Fibroblast of skin of left quadriceps (primary cell): ENCODE measurements at places on chromosomes 6 and 20.

DNA sequence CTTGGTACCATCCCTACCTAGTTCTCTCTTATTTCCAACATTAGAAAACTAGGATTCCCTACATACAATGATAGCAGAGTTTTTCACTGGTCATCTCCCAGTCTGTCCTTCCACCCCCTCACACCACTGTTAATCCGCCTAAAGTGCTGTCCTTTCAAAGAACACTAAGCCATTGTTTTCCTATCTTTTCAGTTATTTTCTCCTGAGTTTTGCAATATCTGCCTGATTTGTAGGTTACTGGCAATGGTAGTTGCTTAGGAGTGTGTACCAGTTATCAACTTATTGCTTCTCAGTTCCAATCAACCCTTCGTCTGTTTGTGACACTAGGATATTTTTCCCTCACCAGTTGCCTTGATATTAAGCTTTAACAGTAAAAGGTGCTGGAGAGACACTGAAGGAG, 135.0 kb downstream of the EPM2A start:
- DNase-seq, result no peak

- DNase-seq, result no peak
Observed at GRCh38 chr6:53566755-53567154, 21.9 kb upstream of the GCLC start.

DNA sequence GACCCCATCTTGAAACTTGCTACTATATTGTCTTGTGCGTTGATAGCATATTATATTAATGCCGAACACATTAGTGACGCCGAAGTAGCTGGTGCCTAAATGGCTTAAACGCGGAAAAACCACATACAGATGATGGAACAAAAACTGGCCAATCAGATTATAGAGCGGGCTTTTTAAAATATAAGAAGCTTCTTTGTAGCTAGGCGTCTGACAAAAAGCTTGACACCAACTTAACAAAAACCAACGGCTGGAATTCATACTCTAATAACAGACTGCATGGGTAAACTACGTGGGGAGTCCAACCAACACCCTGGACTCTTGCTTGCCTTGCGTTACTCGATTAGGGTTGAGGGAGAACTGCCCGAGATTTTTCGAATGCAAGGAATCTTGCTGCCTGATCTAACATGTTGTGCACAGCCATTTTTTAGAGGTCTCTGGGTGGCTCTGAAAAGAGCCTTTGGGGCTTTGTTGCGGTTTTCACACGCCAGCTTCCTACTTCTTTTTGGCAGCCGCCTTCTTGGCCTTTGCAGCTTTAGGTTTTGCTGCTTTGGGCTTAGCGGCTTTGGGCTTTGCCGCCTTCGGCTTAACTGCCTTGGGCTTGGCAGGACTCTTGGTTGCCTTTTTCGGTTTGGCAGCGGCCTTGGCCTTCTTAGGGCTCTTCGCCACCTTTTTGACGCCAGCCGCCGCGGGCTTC, 45.7 kb downstream of the OR2B2 start:
- DNase-seq, result peak; percentile 61

DNA sequence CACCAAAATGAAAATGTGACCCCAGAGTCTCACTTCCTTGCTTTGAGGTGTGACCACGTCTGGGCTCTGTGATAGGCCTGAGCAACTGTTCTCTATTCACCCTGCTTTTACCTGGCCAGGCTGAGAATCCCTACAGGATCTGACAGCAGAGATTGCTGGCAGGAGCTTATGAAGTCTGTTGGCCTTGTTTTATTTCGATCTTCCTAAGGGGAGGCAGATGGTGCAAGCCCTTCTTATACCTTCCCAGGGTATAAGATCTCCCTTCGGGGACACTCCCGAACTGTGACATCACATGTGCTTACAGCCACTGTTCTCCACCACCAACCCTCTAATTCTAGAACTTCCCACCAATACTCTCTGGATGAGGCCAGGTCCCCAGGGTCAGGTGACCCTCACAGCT, 26.8 kb downstream of the MYT1 start:
- DNase-seq, result no peak

- no peak for DNase-seq
Observed at GRCh38 chr20:19911810-19912382, 105.3 kb upstream of the NAA20 start.

- DNase-seq, result no peak
Observed at GRCh38 chr6:151101161-151101815, 138.5 kb upstream of the AKAP12 start.

- no peak for DNase-seq
Observed at GRCh38 chr20:51062065-51062464, 39.2 kb upstream of the KCNG1 start.

DNA sequence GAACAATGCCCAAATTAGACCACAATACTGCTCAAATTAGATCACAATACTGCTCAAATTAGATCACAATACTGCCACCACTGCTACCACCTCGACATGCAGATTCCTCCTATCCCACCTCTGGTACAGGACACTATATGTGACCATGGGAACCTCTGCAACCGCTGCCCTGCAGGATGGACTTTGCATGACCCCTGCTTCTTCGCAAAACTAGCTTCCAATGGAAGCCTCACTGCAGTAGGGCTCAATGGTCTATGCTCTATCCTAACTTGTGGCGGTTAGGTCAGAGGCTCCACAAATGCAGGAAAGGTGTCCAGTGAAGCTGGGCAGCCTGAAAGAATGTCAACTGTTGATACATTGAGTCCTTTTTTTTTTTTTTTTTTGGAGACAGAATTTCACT, 7.8 kb upstream of the TXNDC5 start:
- no peak for DNase-seq

- no peak for DNase-seq
Observed at GRCh38 chr6:149823013-149823412, 41.1 kb downstream of the LRP11 start.

DNA sequence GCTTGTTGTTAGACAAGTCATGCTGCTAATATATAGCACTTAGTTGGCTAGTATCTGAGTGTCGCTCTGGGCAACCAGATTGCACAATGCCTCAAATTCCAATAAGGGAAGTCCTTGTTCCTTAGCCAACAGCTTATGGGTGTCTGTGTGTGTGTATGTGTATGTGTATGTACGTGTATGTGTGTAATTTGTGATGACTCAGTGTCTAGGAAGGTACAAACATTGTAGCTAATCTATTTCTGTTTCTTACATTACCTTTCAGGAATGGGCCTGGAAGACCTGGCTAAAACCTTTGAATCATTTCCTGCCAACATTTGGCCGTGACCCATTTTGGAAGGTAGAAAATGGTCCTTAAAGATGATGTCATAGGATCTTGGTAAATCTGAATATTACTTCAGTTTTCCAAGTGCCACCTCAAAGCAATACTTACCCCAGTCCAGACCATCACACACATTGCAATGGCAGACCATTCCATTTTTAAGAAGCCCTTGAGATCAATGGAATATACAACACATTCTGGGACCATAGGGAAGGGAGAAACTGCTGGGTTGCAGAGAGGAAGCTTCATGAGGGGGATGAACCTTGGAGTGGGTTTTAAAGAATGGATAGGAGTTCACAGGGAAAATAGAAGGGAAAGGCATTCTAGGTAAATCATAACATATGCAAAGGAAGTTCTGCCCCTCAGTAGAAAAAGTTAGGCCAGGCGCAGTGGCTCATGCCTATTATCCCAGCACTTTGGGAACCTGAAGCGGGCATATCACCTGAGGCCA, 25.1 kb downstream of the NEDD9 start:
- DNase-seq, result peak; percentile 97

DNA sequence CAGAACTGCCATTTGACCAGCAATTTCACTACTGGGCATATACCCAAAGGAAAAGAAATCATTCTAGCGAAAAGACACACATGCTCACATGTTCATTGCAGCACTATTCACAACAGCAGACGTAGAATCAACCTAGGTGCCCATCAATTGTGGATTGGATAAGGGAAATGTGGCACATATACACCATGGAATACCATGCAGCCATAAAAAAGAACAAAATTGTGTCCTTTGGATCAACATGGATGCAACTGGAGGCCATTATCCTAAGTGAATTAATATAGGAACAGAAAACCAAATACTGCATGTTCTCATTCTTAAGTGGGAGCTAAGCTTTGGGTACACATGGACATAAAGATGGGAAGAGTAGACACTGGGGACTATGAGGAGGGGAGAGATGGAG, 16.1 kb downstream of the RAET1E start:
- DNase-seq, result no peak

DNA sequence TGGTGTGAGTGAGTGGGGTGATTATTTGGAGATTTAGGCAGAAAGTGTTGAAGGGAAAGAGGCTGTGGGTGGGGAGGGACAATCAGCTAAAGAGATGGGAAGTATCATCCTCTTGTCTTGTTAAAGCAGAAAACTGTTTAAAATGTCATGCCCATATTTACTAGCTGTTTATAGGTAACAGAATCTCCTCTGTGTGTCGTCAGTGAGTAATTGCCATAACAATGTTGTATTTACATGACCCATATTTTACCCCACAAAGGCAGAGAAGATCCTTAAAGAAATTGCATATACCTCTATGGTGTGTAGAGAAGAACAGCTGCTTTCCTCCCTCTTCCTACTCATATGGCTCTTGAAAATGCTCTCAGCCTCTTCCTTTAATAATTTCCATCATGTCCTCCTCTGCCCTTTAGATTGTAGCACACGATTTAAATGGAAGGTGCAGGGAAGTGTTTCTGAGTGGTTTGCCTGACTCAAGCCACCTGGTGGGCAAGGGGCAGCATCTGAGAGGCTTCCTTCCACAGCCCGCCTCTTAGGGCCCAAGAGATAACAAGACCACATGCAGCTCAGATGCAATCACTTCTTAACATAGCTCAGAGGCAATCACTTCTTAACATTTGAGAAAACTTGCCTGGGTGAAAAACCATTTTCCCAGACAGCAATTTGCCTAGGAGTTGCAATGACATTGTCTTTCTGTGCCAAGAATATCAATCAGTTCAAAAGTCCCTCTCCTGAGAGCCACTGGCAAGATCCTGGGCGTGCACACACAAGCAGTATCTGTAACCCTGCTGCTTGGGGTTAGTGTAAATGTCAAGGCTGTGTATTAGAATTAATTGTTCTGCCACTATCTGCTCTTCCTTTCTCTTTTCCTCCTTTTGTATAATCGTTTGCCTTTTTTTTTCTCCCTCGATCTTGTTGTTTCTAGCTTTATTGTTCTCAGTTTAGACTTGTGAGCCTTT, 44.1 kb upstream of the EDN1 start:
- DNase-seq, result no peak

DNA sequence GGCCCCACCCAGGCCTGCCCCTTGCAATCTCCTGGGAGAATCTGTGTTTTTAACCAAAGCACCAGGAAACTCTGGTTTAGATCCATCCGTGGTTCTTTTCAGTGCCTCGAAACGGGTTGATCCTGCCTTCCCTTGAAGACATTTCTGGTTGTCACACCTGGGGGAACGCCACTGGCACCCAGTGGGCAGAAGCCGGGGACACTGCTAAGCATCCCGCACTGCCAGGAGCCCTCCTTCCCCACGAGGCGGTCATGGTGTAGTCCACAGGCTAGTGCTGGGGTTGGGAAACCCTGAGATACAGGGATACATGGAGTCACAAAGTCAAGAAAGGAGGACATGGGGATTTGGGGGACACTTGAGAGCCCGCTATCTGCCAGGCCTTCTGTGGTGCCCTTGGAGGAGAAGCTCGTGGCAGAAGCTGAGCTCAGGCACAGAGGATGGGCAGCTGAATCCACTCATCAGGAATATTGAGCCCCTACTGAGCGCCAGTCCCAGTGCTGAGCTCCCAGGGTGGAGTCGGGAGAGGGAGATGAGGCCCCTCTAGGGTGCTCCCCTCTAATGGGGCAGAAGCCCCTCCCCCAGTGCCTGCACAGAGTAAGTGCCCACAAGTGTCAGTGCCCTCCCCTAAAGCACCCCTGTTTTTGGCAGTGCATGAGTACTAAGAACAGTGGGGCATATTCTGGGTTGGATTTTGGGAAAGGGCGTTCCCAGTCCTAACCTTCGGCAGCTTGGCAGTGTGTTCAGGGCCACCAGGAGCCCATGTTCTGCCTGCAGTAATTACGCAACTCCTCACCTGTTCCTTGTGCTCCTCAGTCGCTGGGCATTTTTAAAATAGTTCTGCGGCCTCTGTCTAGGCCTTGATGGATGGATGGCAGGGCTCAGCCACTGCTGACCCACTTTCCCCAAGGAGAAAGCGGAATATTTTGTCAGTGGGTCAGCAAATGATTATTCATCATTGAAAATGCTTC, 25.6 kb upstream of the PHACTR3 start:
- DNase-seq, result no peak

- DNase-seq, result no peak
Observed at GRCh38 chr6:33755070-33755869, 8.6 kb upstream of the IP6K3 start.
